ENCODE measurements at places on chromosomes 7 and 10.
A peak's percentile ranks its signal among the peaks of the same experiment; 100 is the strongest.

DNA sequence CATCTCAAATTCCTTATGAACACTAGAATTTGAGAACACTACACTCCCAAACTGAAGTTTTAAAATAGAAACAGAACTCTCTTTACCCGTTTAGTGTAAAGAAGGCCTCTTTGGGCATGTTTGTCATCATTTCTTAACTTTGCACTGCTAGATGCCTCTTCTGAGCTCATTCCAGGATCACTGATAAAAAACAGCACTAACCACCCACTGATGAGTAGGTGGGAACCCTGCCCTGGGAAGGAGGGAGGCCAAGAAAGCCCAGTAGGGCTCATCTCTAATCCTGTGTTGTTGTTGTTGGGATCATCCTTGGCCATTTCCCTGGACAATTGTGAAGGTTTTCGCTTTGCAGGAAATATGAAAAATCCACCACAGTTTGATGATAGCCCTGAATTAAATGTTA, 68.2 kb downstream of the CUBN start:
- no peak for DNase-seq

DNA sequence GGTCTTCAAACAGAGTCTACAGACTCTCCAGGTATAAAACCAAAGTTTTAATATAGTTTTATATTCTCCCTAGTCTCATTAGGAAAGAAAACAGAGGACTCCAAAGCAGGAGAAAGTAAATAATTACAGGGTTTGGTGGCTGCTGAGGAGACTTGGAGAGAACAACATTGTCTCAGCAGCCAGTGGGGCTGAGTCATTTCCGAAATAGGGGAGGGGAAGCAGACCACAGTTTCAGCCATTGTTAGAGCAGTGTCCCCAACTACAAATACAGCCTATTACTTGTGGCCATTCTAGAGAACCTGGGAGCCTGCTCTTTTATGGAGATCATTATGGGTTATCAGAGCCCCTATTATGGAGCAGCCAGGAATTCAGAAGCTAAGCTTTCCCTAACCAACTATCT, 44.2 kb upstream of the A1CF start:
- no peak for DNase-seq

- DNase-seq, result no peak
These were observed 296.5 kb upstream of the ZNF32 start for GRCh38 chr10:43945094-43945730.

DNA sequence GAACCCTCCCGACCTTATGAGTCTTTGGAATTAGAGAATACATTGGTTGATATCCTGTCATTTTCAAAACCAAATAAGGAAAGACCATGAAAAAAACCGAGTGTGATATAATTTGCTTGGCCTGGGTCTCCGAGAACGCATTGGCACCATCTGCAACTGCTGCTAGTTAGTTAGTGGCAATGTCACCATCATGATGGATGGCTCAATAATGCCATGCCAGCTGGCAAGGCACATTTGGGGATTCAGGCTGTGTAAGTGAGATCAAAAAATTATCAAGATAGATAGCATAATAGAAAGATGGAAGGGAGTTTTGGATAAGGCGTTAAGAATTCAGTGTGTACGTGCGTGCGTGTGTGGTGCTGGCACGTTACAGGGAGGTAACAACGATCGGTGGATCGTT, 134.7 kb upstream of the TCERG1L start:
- DNase-seq, result no peak

- peak; percentile 76 for DNase-seq
These were observed 15.2 kb downstream of the PALD1 start for GRCh38 chr10:70493660-70494234.

GRCh38 chr7:87341441-87341840, 4.0 kb upstream of the CROT start:
- DNase-seq, result no peak

GRCh38 chr7:2736411-2736914, 48.5 kb downstream of the AMZ1 start:
- no peak for DNase-seq

GRCh38 chr7:17497549-17498167, 199.2 kb downstream of the AHR start:
- no peak for DNase-seq

DNA sequence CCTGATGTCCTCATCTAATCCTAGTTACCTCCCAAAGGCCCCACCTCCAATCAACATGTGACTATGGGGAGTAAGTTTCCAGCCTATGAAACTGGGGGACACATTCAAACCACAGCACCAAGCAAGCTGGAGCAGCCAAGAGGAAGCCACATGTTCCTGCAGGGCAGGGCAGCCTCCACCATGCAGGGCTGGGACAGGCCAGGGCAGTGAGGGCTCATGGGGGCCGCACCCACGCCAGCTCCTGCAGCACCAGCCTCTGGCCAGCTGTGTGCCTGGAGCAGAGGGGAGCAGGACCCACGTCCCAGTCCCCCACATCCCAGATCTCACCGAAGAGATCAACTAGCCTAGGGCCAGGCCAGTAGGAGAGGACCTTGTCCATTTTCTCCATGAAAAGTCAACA, 85.9 kb upstream of the INSIG1 start:
- no peak for DNase-seq

GRCh38 chr7:45408409-45408737, 165.8 kb upstream of the ADCY1 start:
- peak; percentile 4 for DNase-seq

GRCh38 chr7:50423860-50424259, 26.3 kb downstream of the FIGNL1 start:
- DNase-seq, result no peak

DNA sequence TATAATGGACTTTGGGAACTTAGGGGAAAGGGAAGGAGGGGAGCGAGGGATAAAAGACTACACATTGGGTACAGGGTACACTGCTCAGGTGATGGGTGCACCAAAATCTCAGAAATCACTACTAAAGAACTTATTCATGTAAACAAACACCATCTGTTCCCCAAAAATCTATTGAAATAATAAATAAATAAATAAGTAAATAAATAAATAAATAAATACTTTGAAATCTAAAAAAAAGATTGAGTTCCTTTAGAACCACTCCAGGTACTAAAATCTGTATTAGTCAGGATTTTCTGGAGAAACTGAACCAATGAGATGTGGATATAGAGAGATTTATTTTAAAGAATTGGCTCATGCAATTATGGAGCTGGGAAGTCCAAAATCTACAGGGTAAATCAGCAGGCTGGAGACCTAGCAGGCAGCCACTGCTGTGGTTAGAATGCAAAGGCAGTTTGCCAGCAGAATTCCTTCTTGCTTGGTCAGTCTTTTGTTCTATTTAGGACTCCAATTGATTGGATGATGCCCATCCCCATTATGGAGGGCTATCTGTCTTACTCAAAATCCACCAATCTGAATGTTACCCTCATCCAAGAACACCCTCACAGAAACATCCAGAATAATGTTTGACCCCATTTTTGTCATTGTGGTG, 8.9 kb downstream of the IGFBP1 start:
- no peak for DNase-seq

GRCh38 chr7:157388301-157388700, 51.5 kb downstream of the DNAJB6 start:
- DNase-seq, result no peak

GRCh38 chr10:70315815-70316214, 32.0 kb upstream of the NPFFR1 start:
- no peak for DNase-seq

DNA sequence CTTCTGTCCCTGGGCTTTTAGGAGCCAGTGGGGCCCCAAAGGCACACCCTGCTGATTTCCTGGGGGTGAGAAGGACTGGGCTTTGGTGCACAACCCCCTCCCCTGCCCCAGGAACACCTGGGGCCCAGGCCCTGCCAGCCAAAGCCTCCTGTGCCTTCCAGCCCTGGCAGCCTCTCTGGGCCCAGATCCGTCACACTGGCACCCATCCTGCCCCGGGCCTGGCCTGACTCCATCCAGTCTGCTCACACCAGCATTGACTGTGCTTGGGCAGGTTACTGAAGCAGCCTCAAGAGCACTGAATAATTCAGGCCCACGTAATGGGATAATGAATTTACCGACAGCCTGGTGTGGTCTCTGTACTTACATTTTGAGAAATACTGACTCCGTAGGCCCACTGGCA, 12.0 kb upstream of the COMTD1 start:
- DNase-seq, result no peak

- no peak for DNase-seq
These were observed 34.5 kb downstream of the NRG3 start for GRCh38 chr10:81909453-81909852.

Data from GM10248 (cell line).